ENCODE measurements at places on chromosomes 4 and X.

DNA sequence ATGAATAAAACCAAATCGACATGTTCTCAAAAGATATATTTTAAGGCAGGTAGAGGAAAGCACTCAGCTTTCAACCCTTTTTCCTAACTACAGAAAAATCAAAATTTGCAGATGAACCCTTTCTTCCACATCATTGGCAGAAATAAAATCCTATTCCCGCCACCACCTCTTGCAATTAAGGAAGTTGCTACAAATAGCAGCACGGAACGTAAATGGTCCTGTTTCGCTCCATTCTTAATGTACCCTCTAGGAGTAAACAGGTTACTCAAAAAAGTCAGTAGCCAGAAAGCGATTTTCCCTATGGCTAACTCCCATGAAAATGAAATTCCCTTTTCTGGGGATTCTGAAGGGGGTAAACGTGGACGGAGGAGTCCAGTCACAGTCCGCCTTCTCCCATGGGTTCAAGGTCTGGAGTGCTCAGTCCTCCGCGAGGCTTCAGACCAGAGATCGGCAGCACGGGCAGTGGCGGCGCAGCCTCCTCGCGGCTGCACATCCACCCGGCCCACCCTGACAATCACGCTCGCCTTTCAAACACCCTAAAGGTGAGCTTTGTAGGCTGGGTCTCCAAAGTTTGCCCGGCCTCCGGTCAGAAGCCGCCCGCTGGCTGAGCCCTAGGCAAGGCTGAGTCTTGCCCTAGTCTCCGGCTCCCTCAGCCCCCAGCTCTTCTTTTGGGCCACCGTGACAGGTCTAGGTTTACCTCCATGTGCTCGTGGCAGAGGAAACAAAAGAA, 1.8 kb downstream of the ATP11C start:
- DNase-seq = peak; percentile 45

- no peak for DNase-seq
Measured at GRCh38 chr4:71680706-71681105, 103.2 kb downstream of the GC start.

DNA sequence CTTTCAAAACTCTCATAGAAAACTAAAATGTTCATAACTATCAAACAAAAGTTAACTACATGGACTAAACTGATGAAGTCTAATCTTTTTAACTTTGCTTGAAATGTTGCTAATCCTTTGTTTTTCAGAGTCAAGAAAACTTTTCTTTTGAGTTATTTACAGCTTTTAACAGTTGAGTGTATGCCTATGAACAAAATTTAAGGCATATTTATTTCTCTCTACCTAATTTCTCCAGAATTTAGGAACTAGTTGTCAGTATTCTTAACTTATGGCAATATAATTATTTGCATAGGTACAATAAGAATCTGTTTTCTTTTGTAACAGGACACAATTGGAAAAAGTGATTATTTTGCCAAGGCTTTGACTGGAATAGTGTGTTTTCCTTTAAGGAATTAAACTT, 23.8 kb downstream of the TENM3 start:
- DNase-seq = no peak

DNA sequence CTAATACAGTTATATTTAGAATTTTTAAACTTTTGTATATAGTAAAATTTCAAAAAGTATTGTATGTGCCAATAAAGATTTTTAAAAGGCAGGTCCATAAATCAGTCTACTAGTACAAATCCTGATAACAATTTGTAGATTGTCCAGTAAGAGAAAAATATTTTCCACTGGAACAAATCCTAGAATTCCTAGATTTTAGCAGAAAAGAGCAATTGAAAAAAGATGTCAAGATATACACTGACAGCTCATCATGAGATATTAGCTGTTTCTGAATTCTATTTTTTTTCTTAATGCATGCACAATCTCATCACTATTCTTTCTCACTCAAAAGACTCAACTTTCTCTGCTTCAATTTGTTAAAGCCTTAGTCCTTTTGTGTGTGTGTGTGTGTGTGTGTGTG, 289.2 kb upstream of the MAD2L1 start:
- no peak for DNase-seq

DNA sequence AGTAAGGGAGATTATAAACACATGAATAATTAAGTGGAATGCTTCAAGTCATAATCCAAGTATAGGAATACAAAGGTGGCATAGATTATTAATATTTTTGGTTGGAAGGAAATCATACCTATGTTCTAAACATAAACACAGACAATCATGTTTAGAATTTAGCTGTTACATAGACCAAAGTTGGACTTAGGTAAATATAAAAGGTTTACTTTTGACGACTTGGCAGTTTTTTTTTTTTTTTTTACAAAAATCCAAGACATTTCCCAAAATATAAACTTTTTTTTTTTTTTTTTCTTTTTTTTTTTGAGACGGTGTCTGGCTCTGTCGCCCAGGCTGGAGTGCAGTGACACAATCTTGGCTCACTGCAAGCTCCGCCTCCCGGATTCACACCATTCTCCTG, 3.5 kb upstream of the N4BP2 start:
- no peak for DNase-seq

GRCh38 chr4:21765810-21766407, 182.7 kb downstream of the KCNIP4 start:
- no peak for DNase-seq

- peak; percentile 85 for DNase-seq
Measured at GRCh38 chr4:109729718-109730618, at the start of gene PLA2G12A. Gene PLA2G12A, minus strand, starts transcription at chr4:109730070. Its CDS starts 261 bp downstream, at chr4:109729809.

GRCh38 chr4:145546175-145546915, 64.7 kb downstream of the SMAD1 start:
- no peak for DNase-seq

- no peak for DNase-seq
Measured at GRCh38 chr4:142984871-142985585, 138.9 kb upstream of the INPP4B start.

DNA sequence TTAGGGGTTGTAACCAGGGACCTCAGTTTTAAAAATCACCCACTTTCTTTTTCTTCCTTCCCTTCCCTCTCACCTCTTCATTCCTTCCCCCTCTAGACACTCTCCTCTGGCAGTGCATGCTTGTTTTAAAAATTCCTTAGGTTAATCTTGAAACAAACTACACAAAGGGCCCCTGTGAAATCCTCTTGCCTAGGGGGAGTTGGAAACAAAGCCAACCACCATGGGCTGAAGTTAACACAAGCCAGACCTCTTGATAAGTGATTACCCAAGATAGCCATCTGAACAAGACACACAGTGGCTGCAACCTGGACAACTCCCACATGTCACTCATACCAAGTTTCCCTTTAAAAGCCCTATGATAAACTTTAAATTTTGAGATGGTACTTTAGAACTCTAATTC, 68.9 kb downstream of the TENT5D start:
- DNase-seq = no peak

DNA sequence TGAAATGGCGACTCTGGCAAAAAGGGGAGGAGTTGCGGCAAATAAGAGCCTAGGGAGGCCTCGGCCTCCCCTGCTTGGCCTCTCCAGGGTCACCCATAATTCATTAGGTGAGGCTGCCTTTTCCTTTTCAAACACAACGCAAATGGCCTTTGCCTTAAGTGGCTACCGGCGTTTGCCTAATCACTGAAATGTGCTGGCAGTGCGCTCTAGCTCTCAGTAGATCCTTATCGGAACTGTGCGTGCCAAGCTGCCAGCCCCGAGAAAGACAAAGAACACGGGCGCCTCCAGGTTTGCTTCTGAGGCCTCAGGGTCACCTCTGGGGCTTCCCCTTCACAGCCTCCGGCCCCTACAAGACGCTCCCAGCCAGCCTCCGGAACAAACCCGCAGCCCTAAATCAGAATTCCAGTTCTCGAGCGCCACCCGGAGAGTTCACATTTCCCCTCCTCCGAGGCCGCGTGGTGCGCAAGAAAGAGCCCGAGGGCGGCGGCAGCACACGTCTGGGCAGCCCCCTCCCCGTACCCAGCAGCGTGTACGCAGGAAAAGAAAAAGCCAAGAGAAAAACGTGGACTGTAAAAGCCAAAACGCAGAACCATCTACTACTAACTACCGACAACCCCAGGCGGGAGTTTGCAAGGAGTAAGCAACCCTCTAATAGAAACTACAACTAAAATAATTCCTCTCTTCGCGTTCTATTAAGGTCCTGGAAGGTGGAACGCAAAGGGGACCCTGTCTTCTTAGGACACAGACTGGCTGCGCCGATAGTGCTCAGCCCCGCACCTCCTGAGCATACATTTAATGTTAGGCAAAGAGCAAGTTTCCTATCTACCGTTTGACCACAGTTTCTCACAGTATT, 76.5 kb upstream of the BCOR start:
- DNase-seq = peak; percentile 62

- peak; percentile 75 for DNase-seq
Measured at GRCh38 chrX:153922932-153923857, 2.9 kb downstream of the ARHGAP4 start.

- no peak for DNase-seq
Measured at GRCh38 chr4:37243722-37244582, 591 bp upstream of the NWD2 start.

DNA sequence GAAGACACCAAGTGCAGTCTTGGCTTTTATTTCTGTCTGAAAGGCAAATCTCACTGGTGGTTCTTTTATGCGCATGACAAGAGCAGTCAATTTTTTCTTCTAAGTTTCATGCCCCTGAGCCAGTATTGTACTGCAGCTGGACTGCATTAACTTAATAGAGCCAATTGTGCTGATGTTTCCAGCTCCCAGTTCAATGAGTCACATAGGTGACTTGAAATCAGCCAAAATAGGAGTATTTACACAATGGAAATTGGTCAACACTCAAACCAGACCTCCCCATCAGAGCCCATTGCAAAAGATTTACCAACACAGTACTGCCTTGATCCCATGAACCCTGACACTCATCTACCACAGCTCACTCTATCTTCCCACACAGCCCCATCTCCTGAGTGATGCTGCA, 100.3 kb upstream of the GUCY1A1 start:
- no peak for DNase-seq

DNA sequence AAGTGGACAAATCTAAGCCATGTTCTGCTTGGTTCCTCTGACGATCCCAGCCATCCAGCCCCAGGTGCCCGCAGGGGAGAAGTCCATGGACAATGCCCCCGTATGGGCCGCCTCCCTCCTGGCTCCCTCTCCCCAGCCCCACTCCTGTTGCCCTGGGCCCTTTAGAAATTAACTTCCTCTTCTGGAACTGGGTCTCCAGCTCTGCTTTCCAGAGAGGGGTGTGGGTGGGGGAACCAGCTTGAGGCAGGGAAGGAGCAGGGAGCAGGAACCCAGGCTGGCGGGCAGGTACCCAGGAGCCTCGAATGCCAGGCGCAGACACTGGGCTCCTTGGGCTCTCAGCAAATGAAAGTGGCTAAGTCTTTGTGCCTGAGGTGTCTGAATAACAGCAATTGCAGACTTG, 12.7 kb upstream of the ABLIM2 start:
- no peak for DNase-seq

DNA sequence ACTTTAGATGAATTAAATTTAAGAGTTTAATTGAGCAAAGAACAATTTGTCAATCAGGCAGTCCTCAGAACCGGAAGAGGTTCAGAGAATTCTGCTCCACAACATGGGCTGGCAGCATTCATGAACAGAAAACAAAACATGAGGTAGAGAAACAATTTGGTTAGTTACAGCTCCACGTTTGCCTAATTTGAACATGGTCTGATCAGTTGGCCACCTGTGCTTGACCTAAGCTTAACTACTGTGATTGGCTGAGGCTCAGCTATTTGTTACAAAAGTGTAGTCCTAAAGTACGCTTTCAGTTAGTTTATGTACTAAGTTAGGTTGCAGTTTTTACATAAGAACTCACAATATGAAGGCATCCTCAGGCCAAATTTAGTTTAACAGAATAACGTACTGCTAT, 258.6 kb downstream of the ADAM29 start:
- DNase-seq = no peak

- DNase-seq = no peak
Measured at GRCh38 chr4:153346563-153346962, 2.1 kb downstream of the MND1 start.

DNA sequence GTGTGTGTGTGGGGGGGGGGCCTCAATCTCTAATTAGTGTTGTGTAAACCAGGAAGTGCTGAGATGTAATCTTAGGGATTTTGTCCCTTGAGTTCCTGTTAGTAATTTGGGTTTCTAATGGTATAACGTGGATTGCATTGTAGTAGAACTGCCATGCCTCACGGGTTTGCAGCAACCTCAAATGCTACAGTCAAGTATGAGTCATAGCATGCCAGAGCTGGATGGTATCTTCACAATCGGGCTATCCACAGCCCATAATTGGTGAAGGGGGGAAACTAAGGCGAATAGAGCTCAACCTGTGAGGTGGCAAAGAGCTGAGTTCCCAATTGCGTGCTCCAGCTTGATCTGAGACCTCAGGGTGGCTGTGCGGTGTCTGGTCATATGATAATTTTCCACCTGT, 2.2 kb upstream of the FMR1NB start:
- no peak for DNase-seq

GRCh38 chr4:169351872-169352271, 81.1 kb upstream of the SH3RF1 start:
- DNase-seq = no peak
